ENCODE measurements at places on chromosomes 5 and 9.

DNA sequence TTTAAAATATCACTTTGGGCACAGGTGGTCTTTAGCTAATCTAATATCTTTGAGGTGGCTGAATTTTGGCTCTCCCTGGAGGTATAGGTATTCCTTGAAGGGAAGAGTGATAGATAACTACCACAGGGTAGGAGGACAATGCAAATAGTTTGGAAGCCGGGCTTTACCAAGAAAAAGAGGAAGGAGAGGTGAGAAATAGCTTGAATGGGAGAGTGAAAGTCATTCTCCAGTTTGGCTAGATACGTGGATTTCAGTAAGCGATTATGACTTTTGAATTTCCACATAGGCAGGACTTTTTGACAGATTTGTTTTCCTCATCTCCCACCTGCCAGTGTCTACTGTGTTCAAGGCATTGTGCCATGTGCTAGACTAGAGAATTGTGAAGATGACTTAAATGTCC, 45.5 kb downstream of the RASA1 start:
- DNase-seq = no peak

- no peak for DNase-seq
Measured at GRCh38 chr5:87786471-87786870, 373.7 kb upstream of the CCNH start.

GRCh38 chr9:119533504-119533903, 164.3 kb upstream of the BRINP1 start:
- no peak for DNase-seq

GRCh38 chr5:59188419-59189225, 605.7 kb downstream of the RAB3C start:
- peak; percentile 65 for DNase-seq

DNA sequence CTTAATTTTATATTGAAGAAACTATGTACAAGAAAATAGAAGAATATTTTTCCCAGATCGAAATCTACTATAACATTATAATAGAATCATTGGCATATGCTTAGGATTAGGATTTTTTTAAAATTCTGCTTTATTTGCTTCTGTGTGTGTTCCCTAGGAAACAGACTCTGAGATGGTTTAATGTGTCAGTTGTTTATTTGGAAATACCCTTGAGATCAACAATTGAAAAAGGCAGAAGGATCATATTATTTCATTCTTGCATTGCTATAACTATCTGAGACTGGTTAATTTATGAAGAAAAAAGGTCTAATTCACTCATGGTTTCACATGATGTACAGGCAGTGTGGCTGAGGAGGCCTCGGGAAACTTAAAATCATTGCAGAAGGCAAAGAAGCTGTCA, 622.6 kb downstream of the PRR16 start:
- no peak for DNase-seq

DNA sequence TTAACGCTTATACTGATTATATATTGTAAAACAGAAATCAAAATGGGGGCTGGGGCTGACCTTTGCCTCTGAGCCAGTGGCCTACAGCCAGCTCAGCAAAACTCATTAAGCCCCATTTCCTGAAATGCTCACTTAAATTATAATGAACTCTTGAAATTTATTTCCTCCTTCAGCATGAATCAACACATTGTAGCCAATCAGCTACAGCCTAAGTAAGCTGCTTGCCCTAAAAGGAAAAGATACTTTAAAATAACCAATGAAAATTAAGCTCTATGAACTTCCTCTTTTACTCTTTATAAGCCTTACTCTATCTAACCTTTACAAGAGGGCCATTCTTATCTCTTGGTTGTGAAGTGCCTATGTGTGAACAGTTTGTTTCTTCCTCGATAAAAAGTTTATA, 33.5 kb upstream of the SUB1 start:
- DNase-seq = no peak

DNA sequence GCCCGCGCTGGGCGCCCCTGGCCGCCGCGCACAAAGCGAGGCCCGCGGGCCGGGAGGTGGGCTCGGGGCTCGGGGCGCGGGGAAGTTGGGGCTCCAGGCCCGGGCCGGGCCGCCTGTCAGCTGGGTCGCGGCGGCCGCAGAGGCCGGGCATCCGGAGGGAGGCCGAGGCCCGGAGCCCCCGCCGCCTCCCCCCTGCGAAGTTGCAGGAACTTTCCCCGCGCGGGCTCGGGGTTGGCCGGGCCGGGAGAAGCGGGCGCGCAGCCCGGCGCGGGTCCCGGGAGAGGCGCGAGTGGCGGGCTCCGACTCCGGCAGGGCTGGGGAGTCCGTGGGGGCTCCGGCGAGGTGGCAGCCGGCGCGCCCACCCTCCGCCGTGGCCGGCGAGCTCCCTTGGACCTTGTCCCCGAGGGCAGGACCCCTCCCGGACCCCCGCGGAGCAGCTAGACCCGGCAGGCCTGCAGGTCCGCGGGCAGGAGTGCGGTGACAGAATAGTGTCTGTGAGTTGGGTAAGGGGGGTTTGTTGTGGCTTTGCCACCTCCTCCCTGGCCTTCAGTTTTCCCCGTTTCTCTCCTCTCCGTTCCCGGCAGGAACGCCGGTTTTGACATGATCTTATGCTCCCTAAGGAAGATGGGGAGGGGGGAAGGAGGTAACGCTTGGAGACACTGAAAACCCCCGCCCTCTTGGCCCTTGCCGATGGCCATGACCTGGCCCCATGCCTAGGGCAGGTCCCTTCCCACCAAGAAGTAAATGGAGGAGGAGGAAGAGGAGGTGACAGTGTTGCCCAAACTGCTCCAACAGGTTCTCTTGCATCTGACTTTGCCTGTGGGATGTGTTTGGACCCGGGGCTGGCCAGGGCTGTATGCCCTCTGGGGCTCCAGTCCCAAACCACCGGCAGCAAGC, 942 bp downstream of the PHF2 start:
- DNase-seq = peak; percentile 45

Measured in stimulated activated CD8-positive, alpha-beta memory T cell treated with anti-CD3 and anti-CD28 coated beads, Interleukin-4, amount 100 ng/mL, for 48 hours (primary cell).